Nucleus accumbens (tissue), 56 donors: ENCODE measurements at places on chromosomes 2 and 18.
A peak's percentile ranks its signal among the peaks of the same experiment; 100 is the strongest.

DNA sequence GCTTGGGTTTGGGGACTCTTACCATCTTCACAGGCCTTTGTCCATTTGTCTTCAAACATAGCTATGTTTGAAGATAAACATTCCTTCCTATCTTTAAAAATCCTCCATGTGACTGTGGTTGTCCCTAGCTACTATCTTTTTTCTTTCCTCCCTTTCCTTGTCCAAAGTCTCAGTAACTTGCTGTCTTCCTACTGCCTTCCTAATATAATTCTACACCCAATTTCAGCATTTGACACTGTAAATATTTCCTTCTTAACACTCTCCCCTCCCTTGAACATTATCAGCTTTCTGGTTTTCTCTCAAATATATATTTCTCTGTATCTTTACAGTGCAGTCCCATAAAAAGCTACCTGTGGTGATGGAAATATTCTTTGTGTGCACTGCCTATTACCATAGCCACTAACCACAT is 5.3 kb upstream of the SP3 start:
- DNase-seq: no peak

GRCh38 chr18:54880395-54881105 is 52.3 kb downstream of the RAB27B start:
- DNase-seq: no peak

DNA sequence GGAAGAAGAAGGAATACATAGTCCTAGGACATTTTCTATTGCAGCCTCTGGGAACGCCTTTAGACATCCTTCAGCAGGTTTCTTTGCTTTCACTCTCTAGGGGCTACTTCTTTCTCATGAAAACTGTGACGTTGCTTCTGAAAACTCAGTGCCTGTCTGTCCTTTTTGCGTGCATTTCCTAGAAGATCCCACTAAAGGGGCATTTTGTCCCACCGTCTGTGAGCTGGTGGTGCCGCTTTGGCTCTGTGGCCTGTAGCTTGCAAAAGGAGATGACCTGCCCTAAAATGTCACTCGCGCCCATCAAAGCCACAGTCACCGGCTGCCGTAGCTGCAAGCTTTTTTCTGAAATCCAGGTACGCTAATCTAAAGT is 579 bp downstream of the STAT4 start:
- no peak for DNase-seq

DNA sequence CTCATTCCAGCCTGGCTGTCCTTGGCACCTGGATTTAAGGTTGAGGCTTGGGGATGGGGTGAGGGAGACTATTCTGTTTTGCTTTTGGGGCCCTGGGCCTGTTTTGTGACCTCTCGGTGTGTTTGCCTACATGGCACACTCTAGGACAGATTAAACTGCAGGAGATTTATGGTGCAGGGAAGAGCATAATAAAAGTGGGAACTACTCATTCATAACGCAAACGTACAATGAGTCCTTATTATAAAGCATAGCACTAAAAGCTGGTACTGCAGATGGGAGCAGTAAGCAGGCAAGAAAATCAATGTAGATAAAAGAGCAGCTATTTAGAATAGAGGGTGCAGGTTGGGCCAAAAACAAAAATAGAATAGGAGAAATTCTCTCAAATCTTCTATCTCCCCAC is 238.4 kb downstream of the ACTR3 start:
- no peak for DNase-seq

DNA sequence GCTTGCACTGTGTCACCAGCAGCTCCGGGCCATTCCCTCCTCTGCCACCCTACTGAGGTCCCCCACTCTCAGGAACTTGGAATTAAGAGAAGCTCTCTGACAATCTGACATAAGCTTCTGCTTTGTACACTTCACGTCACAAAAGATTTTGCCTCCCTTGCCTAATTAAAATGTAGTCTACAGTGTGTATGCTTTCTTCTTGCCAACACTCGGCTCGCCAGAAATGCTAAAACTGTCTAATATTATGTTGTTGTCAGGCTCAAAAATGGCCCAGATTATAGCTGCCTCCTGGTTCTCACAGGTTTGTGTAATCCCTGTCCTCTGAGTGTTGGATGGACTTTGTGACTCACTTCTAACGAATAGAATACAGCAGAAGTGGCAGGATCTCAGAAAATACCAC is 474.7 kb downstream of the MBD2 start:
- DNase-seq: no peak

- DNase-seq: no peak
Measured at GRCh38 chr18:61957801-61958516, 65.2 kb upstream of the RNF152 start.

DNA sequence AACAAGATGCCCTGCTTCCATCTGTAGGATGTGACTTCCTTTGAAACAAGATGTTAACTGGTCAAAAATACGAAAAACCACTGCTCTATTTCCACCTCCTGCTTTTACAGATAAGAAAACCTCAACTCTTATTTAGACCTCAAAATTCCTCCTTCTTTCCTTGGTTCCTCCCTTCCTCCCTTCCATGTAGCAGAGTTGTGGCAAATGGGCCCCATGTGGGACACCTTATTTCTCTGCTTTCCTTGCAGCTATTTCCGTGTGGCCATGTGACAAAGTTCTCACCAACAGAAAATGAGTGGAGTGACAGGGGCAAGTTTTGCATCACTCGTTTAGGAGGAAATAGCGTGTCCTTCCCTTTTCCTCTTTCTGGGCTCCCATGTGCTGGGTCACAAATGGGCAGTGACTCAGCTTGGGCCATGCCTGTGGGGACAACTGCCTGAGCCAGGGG is 69.4 kb upstream of the SMAD2 start:
- DNase-seq: no peak

DNA sequence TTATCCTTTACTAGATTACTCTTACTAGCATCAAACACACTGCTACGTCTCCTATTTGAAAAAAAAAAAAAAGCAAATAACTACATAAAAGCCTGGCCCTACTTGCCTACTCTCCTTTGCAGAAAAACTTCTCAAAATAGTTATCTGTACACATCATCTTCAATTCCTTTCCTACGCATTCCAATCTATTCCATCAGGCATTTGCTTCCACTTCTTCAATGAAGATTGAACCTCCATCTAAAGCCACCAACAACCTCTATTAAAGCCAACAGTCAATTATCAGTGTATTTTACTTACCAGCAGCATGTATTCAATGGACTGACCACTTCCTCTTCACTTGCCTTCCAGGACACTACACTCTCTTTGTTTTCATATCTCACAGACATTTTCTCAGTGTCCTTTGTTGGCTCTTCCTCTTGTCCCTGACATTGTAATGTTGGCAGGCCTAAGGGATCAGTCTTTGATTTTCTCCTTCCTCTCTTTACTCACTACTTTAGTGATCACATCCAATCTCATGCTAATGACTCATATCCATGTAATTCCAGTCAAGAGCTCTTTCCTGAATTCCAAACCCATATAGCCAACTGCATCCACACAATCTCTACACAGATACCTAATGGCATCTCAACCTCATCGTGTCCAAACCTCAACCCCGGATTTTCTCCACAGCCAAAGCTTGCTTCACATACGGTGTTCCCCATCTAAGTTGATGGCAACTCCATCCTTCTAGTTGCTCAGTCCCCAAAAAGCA is 131.3 kb downstream of the CCDC148 start:
- DNase-seq: no peak

GRCh38 chr2:71548646-71549425 is 95.5 kb downstream of the DYSF start:
- peak; percentile 67 for DNase-seq

DNA sequence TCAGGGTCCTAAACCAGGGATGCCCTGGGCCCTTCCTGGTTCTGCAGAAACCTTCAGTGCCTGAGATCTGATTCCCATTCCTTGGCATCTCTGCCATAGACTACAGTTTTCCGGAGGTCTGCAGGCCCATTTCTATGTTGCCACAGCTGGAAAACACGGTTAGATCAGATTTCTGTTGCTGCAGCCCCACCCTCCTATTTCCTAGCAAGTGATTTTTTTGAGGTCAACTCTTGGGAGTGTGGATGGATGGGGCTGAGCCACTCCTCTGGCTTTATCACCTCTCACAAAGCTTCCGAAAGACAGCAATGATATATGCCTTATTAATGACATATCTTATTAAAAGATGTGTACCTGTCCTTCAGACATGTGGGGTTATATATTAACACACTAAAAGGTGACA is 56.3 kb downstream of the ZAP70 start:
- no peak for DNase-seq

DNA sequence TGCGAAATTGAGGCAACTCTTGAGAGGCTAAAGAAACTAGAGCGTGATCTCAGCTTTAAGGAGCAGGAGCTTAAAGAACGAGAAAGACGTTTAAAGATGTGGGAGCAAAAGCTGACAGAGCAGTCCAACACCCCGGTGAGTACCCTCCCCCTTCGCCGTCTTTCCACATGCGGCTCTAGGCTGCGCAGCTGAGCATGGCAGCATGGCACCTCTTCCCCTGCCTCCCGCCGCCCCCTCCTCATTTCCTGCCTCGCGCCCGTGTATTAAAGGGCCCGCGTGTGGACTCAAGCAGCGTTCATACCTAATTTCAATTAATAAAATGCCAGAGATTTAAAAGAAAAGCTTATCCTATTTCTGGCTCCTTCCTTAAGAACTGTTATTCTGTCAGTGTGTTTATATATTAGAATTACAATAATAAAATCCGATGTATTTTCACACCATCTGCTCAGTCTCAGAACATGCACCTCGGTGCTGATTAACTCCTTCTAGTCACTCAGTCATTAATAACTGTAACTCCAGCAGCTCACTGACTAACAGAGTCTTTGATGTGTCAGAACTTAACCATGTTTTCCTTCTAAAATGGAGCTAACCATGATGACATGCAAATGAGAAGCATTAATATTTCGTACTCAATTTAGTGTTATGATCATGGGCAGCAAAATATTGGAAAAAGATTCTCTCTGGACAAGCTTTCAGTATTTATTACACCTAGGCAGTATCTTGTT is 137.4 kb upstream of the CDCA7 start:
- DNase-seq: no peak

DNA sequence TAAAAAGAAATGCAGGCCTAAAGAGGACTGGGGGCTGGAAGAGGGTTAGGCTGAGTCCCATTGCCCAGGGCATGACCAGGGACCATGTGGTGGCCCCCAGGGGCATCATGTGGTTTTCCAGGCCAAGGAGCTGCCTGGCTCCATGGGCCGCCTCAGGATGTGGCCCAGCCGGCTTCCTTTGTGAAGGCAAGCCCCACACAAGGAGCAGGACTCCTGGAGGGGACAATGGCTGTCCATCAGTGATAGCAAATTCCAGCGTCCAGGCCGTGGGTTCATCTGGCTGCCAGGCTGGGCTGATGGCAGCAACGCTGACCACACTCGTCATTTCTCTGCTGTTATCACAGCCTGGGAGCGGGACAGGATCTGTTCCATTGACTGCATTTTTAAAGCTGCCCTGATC is 82.5 kb downstream of the GBX2 start:
- no peak for DNase-seq

DNA sequence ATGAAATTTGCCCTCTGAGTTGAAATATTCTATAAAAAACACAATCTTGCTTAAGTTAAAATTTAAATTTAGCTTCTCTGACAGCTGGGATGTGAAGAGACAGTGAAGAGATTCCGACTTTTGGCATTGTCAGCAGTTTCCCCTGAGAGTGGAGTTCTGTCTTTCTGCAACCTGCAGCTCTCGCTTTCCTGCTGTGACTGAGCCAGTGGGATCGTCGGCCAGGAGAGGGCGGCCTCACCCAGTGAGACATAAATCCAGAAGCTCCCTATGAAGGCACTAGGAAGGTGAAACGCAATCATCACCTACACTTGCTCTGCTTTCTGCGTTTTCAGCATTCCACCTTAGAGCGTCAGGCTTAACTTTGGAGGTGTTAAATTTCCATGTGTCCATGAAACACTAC is 75.4 kb upstream of the HNMT start:
- DNase-seq: no peak

DNA sequence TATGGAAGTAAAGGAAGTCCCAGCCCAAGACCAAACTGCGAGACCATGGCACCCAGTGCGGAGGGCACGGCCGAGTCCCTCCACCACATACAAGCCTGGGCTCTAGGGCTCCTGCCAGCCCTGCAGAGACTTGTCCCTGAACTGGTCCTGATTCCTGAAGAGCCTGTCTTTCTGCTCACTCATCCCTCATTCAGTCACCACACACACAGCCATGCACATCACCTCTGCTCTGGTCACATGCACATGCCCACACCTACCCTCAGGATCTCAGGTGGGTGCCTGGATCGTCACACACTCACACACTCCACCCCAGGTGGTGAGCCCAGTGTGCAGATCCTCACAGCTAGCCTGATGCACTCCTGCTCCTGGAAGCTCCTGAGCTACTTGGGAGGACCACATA is 71.4 kb upstream of the LAPTM4A start:
- no peak for DNase-seq

DNA sequence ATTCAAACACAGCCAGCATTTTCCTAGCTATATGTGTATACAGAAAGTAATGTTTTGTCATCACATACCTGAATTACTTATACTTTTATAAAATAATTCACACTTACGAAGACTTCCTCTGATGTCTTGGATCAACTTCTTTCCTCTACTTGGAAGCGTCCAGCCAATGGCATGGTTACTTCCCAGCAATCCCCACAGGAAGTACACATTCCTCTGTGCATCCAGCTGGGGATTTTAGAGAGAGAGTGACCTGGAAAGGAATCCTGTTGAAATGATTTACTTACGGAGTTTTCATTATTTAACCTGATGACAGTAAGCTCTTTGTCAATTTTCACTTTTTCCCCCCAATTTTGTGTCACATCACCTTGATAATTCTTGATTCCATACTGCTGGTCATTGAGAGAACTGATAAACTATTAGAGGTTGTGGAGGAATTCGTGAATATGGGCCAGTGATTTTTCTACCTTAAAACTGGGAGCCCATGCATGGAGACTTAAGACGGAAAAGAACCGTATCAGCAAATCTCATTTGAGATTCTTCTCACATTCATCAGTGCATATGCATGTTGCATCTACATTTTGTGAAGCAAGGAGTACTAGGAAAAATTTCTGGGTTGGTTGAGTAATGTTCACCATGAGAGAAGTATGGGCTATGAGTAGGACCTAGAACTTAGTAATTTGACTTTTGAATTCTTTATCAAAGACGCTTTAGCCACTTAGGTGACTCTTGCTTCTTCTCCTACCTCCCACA is 9.0 kb upstream of the IL18R1 start:
- no peak for DNase-seq

- DNase-seq: no peak
Measured at GRCh38 chr2:68521037-68521436, 53.7 kb downstream of the APLF start.

- DNase-seq: no peak
Measured at GRCh38 chr2:152322222-152322621, 12.8 kb upstream of the FMNL2 start.

GRCh38 chr2:50039445-50039844 is 885.1 kb upstream of the FSHR start:
- no peak for DNase-seq

GRCh38 chr2:163775304-163775703 is 39.5 kb upstream of the FIGN start:
- DNase-seq: peak; percentile 7

GRCh38 chr18:48756511-48757226 is 194.1 kb downstream of the SMAD7 start:
- no peak for DNase-seq
